ENCODE measurements at places on chromosomes 11 and 22.

DNA sequence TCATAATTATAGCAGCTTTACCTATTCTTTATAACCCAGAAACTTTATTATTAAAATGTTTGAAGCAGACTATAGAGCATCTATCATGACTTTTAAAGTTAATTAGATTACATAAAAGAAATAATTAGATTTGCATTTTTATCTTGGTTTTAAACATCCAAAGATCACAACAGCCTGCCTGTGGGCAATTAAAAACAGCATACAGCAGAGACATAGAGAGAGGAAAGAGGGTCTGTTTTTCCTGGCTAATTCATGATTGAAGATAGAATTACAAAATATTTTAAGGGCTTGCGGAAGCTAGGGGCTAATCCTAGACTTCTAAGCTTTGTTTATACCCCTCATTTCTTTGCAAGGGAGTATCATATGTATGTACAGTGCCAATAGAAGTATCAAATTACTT is 178.1 kb downstream of the SOX6 start:
- no peak for DNase-seq

DNA sequence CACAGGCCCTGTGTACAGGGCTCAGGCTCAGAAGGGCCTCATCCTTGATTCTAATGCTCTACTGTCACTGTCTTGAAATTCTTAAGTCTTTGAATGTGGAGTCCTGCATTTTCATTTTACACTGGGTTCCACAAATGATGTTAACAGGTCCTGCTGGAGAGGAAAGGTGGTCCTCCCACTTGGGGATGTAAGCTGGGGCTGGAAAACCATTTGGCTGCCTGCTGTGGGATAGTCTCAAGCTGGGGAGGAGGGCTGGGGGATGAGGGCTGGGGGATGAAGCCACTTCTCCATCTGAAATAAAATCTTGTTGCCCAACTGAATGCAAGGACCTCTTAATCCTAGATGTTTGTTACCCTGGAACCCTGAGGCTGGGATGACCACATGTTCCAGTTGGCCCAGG is 423.0 kb downstream of the TENM4 start:
- DNase-seq = no peak

DNA sequence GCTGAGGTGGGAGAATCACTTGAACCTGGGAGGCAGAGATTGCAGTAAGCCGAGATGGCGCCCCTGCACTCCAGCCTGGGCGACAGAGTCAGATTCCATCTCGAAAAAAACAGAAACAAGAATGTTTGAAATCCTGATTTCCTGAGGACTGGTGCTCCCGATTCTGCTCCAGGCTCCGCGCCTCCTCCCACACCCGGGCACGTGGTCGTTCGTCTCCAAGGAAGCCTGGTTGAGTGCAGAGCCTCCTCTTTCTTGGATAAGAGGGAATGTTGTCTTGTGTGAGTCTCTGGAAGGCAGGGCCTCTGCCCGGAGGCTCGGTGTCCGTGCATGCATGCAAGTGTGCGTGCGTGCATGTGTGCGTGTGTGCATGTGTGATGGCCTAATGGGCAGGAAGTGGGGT is 30.1 kb downstream of the BRSK2 start:
- DNase-seq = no peak

GRCh38 chr22:50343541-50343935 is 411 bp downstream of the PPP6R2 start:
- DNase-seq = no peak

- peak; percentile 84 for DNase-seq
Observed at GRCh38 chr11:75142714-75143419, 8.0 kb upstream of the SLCO2B1 start.

GRCh38 chr11:101129203-101129943 is at the start of gene PGR:
PGR (minus strand) TSS chr11:101129813; CDS start chr11:101129070, 743 bp downstream.
- DNase-seq = no peak

DNA sequence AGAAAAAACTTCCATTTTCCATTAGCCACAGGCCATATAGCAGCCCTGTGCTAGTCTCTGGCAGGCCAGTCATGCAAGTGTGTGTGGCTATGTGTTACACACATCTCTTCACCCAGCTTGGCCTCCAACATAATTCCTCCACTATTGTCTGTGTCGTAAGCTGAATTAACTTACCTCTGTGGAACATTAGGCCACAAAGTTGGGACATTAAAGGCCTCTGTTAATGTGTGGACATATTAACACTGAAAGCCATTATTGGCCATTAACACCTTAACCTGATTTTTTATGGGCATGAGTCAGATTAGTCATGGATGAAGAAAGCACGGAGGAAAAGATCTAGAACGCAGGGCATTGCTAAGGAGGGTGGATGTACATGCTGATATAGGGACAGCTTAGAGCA is 100.1 kb downstream of the DBX1 start:
- DNase-seq = no peak

- DNase-seq = peak; percentile 34
Observed at GRCh38 chr11:124402326-124402922, 3.6 kb upstream of the OR8B3 start.

GRCh38 chr11:70158201-70158600 is 44.9 kb upstream of the FADD start:
- DNase-seq = peak; percentile 48

GRCh38 chr22:38882972-38883622 is 11.1 kb upstream of the CBX6 start:
- DNase-seq = no peak

GRCh38 chr11:92728628-92729027 is 240.8 kb upstream of the MTNR1B start:
- no peak for DNase-seq

- DNase-seq = no peak
Observed at GRCh38 chr22:24066865-24067264, 55.8 kb downstream of the CABIN1 start.

DNA sequence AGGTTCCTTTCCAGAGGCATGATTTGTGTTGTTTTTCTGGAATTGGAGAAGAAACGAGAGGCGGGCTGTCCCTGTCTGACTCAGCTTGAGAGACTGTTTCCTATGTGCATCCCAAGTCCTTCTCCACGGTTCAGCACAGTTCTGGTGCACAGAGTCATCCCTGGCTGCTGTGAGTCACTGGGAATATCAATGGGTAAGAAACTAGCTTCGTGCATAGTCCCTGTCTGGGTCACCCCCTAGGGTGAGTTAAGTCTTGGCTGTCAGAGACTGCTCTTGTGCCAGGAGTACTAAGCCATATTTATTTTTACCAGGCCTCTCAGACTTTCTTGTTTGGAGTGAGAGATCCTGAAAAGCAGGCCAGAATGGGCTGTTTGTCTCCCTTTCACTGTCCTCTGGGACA is 2.4 kb upstream of the LRP4 start:
- DNase-seq = peak; percentile 97

- no peak for DNase-seq
Observed at GRCh38 chr11:104654181-104654813, 244.0 kb downstream of the CASP12 start.

DNA sequence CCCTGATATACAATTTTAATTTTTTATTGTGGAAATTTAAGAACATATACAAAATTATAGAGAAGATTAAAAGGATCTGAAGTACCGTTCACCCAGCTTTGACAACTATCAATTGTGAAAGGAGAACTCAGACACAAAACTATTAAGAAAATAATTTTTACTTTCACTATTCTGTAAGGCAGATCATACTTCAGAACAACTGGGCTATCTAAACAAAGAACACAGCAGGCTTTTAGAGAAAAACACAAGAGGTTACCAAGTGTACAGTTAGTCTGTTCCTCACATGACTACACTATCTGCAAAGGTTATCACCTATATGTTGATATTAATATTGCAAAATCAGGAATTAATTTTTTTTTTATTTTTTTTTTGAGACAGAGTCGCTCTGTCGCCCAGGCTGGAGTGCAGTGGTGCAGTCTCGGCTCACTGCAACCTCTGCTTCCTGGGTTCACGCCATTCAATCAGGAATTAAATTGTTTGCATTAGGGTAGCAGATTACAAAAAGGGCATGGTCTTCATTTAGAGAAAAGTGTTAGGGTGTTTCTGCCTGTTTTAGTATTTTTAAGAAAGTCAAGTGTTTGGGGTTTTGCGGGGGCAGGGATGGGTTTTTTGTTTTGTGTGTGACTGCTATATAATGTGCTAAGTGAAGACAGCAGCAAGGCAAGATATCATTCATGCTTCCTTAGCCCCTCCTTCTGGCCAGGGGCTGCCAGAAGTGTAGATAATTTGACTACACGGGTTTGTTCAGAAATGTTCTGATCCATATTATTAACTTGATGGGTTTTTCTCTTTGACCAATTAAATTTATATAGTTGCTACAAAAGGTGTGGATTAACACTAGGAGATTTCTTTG is 27.6 kb upstream of the SIK2 start:
- no peak for DNase-seq

GRCh38 chr22:20127869-20128618 is 3.6 kb upstream of the ZDHHC8 start:
- no peak for DNase-seq

DNA sequence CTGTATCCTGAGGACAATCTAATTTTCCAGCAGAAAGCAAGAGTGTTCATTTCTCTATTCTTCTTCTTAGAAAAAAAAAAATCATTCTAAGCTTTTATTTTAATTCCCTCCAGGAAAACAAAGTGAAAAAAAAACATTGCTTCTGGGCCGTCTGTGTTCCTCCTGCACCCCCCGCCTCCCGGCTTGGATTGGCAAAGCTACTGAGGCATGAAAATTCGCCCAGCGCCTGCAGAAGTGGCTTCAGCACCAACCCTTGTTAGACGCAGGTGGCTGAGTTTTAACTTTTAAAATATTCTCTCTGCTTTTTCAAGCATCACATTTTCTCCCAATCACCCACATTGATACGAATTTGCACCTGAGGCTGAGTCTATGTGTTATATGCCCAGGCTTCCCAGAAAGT is 401.6 kb downstream of the BRD1 start:
- no peak for DNase-seq

DNA sequence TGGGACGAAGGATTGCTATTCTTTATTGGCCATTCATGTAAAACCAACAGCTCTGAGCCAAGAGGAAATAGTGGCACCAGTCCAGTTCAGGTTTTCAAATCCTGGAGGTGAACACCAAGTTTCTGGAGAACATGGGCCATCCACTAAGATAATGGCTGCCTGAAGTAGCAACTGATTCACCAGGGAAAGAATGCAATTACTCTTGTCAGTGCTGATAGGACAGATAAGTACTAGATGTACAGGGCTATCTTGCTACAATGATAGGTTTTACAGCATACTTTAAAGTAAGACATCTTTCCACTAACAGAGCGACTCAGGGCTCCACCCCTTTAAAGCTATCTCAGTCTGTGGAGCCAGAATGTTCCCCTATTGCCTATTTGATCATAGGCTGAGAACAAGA is 36.8 kb upstream of the APOA1 start:
- DNase-seq = no peak

DNA sequence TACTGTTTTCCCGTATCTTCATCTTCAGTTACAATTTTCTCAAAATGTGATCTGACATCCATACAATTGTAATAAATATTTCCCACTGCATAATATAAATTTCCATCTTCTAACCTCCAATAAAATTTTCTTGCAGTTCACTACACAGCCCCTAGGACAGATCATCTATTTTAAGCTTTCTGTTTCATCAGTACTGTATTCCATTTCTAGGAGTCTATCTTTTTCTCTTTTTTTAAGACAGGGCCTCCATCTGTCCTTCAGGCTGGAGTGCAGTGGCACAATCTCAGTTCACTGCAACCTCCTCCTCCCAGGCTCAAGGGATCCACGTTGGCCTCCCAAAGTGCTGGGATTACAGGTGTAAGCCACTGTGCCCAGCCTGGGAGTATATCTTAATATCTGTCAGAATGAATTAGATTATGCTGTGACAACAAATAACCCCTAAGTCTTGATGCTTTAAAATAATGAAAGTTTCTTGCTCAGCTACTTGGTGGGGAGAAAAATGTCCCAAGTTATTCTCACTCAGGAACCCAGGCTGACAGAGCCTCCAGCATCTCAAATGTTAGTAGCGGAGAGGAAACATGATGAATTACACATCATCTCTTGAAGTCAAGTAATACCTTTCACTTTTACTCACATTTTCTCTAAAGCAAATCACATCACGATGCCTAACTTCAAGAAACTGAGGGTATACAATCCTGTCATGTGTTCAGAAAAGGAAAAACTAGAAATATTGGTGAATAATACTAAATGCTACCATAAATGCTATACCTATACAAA is 92.2 kb downstream of the BUD13 start:
- no peak for DNase-seq

- no peak for DNase-seq
Observed at GRCh38 chr11:124535552-124536232, 7.8 kb downstream of the OR8B12 start.

DNA sequence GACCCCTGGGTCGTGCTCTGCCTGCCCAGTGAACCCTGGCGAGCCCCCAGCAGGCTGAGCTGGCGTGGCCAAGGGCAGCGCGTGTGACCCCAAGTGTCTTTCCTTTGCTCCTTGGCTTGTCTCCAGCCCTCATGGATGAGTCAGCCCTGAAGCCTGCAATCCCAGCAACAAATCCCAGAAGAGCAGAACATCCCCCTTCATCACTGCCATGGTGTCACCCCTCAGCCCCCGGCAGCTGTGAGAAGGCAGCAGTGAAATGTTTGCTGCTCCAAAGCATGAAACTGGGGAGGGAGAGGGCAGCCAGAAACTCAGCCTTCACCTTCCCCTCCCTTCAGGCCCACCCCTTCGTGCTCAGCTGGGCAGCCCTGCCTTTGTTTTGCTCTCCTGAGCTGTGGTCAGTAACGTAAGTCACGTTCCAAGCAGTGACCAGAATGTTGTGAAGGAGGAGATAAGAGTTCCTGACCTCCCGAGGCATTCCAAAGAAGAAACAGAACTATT is 29.8 kb downstream of the ADAMTS15 start:
- DNase-seq = peak; percentile 92

GRCh38 chr11:114228435-114229411 is 67.5 kb upstream of the NNMT start:
- no peak for DNase-seq

GRCh38 chr11:37230865-37231264 is 632.8 kb upstream of the RAG2 start:
- no peak for DNase-seq

DNA sequence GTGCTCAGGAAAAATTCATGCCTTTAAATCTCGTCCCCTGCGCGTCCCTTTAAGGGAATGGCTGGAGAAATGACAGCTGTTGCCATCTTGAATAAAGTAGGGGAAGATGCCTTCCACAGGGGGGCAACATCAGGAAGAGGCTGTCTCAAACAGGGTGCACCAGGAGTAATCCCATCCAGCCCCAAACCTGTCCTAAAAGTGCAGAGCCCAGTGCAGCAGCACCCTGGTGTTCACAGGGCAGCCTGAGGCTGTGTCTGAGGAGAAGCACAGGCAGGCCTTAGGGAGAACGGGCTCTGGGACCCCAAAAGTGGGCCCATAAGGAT is 10.8 kb upstream of the C11orf96 start:
- no peak for DNase-seq

All from RCC 7860 (cell line).